ENCODE measurements at places on chromosomes 2 and 18.
A peak's percentile ranks its signal among the peaks of the same experiment; 100 is the strongest.

- no peak for DNase-seq
Observed at GRCh38 chr2:26457695-26458364, 20.1 kb downstream of the OTOF start.

DNA sequence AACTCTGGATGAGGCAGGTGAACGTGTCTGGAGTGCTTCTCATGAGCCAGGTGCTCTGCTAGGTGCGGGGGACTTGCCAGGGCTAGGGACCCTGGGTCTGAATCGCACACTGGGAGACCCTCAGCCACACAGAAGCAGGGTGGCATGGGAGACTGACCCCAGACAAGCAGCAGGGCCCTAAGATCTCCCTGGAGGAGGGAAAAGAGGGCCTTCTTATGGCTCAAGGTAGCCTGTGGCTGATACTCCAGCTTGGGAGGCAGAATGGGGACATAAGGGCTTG, 12.8 kb upstream of the CIB4 start:
- no peak for DNase-seq

DNA sequence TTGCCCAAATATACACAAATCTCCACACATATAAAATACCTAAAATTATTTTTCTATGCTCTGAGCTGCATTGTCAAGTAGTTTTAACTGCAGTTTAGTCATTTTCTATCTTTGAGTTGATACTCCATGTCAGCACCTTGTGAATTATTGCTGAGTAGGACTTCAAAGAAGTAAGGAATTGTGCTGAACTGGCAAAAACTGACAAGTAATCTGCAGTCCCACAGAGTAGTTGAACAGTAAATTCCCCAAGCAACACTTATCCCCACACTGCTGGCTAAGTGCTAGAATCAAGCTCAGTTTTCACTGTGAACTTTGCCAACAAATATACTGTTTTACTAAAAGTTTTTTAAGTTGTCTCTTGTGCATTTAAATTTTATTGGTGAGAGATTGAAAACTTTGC, 141.8 kb upstream of the ST6GAL2 start:
- DNase-seq: no peak

DNA sequence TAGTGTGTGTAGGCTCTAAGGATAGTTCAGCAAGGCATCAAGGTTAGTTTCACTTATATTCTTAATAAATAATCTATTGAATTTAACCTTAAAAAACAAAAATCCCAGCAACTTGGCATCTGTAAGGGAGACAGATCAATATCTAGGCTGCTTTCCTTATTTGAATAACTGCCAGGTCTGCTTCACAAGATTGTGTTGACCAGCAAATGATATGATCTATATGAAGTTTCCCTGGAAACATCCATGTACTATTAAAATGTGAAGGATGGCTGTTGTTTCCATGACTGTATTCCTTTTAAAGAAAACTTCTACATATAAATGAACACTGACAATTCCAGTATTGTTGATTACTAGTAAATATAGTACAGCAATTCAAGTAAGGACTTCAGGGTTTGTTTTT, 109.4 kb downstream of the SPTBN1 start:
- no peak for DNase-seq

DNA sequence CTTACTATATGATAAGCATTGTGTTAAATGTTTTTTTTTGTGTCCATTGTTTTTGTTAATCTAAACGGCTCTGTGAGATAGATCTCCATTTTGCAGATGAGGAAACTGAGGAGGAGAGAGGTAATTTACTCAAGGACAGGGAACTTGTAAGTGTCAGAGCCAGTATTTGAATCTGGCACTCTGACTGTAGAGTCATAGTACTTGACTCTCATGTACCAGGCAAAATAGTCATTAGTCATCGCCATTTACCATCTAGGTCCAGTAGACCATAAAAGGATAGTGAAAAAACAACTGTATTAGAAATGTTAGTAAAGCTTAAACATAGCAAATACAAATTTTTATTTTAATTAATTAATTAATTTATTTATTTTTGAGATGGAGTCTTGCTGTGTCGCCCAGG, 4.8 kb downstream of the PSMD14 start:
- no peak for DNase-seq

DNA sequence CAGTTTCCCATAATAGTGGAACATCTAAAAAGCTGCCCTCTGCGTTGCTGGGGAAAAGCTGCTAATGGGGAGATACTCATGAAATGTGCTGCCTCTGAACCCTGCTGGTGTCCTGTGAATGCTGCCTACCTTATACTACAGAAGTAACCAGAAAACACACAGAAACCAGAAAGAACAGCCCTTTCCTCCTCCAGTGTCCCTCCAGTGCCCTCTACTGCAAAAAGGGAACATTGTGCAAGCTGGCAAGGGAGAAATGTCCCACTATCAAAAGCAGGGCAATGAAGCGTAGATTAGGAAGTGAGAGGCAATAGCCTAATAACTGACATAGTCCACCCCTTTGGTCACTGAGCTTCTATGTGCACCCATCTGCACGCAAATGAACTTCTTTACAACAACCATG, 162.7 kb upstream of the ETAA1 start:
- no peak for DNase-seq

DNA sequence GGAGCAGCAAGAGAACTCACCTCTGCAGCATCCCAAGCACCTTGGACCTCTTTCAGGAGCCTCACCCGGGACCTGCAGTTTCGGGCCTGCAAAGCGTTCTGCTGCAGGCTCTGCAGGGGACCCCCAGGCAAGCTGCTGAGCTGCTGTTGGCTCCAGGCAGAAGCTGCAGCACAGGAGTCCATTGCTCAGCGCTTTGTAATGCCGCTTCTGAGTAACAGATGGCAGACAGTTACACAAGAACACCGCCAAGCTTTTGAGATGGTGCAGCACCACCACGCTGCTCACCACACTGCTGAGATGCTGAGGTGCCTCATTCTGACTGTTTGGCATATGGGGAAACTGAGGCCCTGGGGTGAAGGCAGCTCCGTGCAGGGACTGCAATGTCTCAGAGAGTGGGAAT, 1.9 kb upstream of the GALNT14 start:
- DNase-seq: no peak

DNA sequence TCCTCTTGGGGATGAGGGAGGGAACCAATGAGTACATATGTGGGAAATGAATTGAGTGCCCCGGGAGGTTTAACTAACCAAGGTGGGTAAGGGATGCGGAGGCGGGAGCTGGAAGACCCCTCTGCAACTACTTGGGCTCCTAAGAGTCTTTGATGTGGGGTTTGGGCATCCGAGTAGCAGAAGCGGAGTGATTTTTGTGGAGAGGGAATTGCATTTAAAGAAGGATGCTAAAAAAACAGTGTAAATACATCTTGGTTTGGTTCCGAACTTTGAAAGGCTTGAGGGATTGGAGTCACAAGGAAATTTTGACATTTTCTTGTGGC, 215.7 kb downstream of the MCFD2 start:
- DNase-seq: peak; percentile 37

- no peak for DNase-seq
Observed at GRCh38 chr2:218422403-218423086, 3.6 kb downstream of the VIL1 start.

DNA sequence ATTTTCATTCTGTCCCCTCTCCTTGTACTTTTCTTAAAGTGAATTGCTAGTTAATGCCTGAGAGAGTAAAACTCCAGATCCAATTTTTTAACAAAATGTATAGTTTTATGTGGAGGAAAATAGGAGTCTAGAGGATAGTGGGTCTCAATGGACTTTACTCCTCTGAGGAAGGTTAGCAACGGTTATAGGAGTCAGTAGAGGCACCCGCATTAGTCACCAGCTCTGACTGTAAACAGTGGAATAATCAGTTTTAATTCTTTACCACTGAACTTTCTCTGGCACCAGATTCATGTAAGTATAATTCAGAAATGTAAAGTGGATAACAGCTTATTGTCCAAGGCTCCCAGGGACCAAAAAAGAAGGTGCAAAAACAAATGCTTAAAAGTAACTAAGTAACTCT, 38.7 kb upstream of the HNMT start:
- no peak for DNase-seq

DNA sequence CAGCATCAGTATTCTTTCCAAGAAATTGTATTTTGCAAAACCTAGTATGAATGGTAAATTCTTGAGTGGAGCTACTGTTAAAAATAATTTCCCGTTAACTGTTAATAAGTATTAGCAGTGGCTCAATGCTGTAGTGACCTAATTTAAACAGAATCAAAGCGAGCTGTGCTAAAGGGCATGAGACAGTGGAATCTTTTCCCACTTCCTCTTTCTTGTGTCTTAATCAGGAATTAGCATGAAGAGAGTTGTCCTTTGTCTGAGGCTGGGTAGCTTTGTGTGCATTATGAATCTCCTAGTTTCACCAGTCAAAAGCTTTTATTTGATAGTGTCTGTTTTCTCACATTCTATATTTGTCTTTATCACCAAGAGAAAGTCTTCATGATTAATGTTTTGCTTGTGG, 298.8 kb upstream of the GCFC2 start:
- DNase-seq: no peak

GRCh38 chr2:226066391-226066790, 666.9 kb downstream of the NYAP2 start:
- DNase-seq: peak; percentile 31

DNA sequence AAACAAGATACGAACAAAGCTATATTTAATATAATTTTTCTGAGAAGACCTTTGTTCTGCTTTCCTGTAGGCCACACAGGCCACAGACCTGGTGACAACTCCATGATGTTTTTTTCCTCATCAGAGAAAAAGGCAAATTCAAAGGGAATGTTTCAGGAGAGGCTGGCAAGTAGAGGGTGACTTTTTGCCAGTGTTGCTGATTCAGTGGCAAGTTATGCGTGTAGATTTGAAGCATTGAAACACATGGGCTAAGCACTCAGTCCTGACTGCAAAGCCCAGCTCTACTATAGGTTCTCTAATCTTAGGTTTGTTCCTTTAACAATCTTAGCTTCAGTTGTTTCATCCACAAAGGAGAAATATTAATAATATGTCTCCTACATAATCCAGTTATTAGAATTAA, 499.8 kb downstream of the SUCLG1 start:
- DNase-seq: no peak

DNA sequence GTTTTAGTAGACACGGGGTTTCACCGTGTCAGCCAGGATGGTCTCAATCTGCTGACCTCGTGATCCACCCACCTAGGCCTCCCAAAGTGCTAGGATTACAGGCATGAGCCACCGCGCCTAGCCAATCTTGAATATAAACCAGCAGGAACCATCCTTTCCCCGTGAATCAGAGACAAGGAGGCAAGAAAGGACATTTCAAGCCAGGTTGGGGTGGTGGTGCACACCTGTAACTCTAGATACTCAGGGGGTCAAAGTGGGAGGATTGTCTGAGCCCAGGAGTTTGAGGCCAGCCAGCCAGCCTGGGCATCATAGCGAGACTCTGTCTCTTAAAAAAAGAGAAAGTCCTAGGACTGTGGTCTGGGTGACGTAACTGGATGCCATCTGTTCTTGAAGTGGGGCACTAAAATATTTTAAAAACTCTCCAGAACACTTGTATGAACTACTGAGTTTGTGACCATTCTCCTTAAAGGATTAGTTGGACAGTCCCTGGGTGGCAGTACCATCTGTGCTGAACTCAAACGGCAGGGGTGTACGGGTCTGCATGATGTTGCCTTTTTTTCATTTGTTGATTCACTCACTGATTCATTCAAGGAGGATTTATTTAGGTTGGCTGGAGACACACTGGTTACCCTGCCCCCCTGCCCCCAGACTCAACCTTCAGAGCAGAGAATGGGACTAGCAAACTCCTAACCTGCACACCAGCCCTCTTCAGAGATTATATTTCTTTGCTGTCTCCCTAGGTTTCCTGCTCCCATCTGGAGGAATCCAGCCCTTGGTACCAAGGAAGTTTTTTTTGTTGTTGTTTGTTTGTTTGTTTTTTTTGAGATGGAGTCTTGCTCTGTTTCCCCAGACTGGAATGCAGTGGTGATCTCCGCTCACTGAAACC, 2.9 kb upstream of the TLX2 start:
- no peak for DNase-seq

DNA sequence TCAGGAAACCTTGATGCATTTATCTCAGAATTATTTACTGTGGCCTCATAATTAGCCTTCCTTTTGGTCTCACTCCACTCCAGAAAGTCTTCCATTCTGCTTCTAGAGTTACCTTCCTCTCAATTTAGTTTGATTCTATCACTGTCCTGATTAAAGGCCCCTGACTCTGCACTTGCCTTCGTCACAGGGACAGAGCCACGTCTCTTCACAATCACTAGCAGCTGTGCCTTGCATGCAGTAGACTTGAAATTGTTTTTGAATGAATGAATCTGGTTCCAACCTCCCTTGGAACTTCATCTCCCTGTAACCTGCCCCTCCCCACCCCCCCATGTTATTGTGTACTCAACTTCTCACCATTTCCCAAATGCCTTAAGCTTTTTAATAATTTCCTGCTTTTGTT, 52.4 kb downstream of the OSBPL6 start:
- peak; percentile 29 for DNase-seq

GRCh38 chr18:24627644-24628315, 167.3 kb downstream of the HRH4 start:
- no peak for DNase-seq

GRCh38 chr2:150584081-150584480, 96.6 kb upstream of the RND3 start:
- DNase-seq: no peak

DNA sequence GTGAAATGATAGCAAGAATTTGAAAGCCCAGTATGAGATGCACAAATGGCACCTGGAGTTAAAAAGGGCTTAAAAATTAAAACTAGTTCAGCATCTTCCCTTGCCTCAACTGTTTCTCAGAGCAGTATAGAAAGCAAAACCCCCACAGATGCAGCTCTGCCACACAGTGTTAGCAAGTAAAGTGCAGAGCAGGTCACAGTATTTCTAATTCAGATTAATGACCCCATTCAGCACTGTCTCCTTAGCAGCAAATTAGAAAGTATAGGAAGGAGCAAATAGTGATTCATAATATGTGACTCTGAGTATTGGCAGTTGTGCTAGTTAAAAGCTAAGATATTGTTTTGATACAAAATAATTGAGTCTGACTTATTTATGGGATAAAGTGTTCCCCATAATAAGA, 73.8 kb upstream of the CCDC85A start:
- DNase-seq: no peak

GRCh38 chr2:239035361-239035814, 187.5 kb downstream of the TWIST2 start:
- peak; percentile 50 for DNase-seq

DNA sequence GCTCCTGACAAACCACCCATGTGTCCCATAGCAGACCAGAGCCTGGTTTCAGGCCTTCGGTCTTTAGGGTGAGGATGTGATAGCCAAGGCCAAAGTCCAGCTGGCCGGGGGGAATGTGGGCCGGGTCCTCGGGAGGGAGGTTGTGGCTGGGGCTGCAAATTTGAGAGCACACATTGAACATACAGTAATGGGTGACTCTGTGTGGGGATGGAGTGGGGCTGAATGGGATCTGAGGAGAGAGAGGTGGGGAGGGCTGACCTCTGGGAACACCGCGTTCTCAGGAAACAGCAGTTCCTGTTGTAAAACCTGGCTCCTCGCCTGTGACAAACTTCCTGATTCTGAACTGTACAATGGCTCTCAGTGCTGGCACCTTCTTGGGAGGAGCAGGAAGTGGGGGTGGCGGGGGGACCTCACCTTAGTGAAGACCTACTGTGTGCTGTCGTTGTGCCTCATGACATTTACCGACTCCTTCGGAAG, 48.8 kb downstream of the MCFD2 start:
- no peak for DNase-seq

GRCh38 chr2:85794491-85795121, 40.8 kb downstream of the ATOH8 start:
- peak; percentile 94 for DNase-seq

GRCh38 chr2:159900343-159900742, 102.3 kb upstream of the CD302 start:
- DNase-seq: no peak

GRCh38 chr2:64225491-64225890, 81.3 kb upstream of the PELI1 start:
- DNase-seq: no peak

- peak; percentile 50 for DNase-seq
Observed at GRCh38 chr2:102229141-102229769, 42.4 kb downstream of the IL1RL2 start.

GRCh38 chr2:189210250-189211087, 30.9 kb upstream of the COL5A2 start:
- peak; percentile 86 for DNase-seq
